Activated CD4-positive, alpha-beta T cell treated with anti-CD3 and anti-CD28 coated beads for 1 hour (primary cell): ENCODE measurements at places on chromosomes 6 and 20.
A peak's percentile ranks its signal among the peaks of the same experiment; 100 is the strongest.

DNA sequence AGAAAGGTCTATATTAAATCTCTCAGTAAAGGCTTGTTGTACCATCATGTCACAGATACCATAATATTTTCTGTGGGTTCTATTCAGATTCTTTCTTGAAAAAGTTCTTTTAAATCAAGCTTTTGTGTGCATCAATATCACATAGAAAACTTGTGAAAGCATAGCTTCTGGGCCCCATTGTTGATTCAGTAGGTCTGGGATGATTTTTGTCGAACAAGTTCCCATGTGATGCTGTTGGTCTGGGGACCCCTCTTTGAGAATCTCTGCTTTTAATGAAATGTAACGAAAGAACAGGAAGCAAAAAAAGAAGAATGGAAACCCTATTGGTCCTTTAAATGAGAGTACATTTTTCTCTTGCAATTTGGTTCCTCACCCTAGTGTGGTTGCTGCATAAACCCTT, 597.7 kb upstream of the CITED2 start:
- no peak for DNase-seq

DNA sequence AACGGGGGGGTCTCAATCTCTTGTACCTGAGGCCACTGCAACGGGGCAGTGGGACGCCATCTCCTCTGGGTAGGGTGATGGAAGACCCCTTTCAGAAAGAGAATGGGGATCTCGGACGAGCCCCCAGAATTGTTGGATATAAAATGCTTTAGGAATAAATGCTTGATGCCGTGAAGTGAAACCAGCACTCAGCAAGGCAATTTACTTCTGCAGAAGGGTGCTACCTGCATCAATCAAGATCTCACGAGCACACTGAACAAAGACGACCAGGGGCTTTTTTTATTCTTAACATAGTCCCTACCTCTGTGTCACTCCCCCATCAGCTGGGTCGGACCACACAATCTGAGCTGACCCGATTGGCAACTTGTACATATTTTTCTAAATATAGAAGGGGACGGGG, 203.6 kb upstream of the TBX18 start:
- no peak for DNase-seq

DNA sequence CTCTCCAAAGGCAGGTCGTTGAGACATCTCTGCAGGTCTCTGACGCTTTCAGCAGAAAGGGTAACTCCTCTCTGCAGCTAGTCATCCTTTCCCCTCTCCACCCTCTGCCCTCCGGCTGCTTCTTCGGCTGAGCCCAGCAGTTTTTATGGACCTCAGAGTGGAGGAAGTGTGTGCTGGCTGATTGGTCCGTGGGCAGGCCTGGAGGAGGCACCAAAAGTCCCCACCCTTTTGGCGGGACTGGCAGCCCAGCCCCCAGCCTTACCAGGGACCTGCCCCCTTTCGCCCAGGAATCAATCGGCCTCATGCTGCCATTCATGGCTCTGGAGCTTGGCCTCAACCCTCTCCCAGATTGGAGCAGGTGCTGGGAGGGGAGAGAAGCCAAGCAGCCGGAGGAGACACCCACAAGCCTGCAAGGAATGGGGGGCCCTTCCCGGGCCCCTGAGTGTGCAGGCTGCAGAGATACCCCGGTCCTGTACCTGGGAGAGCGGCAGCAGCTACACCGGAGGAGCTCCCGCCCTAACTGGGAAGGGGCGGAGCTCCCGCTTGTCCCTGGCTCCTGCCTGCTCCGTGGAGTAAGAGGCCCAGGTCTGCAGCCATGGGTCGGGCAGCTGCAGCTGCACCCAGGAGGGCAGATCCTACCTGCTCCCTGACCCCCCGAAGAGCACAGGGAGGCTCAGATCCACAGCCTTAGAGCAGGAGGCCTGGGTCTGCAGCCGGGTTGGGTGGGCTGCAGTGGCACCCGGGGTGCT, 170.3 kb upstream of the SOX4 start:
- no peak for DNase-seq

- no peak for DNase-seq
These were observed 278.6 kb downstream of the TBC1D7 start for GRCh38 chr6:13049666-13050254.

- no peak for DNase-seq
These were observed 87.0 kb downstream of the ZMYND8 start for GRCh38 chr20:47269309-47270165.

DNA sequence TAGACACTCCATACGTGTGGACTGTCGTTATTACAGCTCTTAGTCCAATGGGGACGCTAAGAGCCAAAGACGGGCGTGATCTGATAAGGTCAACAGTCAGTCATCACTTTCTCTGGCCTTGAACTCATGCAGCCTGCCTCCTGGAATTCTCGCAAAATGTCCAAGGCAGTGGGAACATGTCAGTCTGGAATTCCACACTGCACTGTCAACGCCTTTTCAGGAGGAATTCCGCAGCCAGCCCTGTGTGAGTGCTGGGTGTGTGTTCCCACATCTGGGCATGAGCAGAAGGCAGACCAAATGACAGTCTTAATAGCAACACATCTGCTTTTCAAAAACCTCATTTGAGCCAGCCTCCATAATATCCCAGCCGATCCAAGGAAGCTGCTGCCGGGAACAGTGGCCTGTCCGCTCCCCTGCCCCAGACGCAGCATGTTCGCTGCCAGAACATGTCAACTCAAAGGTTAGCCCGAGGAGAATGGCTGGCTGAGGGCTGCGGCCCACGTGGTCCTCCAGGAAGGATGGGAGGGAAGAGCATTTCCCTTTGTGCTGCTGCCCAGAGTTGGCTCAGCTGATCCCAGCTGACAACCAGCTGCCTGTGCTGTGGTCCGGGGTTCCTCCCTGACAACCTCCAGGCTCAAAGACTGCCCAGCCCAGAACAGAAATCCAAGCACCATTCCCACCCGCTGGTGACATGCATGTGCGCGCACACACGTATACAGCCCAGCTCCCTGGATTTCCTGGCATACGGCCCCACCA, 103.1 kb downstream of the SULF2 start:
- DNase-seq, result no peak

DNA sequence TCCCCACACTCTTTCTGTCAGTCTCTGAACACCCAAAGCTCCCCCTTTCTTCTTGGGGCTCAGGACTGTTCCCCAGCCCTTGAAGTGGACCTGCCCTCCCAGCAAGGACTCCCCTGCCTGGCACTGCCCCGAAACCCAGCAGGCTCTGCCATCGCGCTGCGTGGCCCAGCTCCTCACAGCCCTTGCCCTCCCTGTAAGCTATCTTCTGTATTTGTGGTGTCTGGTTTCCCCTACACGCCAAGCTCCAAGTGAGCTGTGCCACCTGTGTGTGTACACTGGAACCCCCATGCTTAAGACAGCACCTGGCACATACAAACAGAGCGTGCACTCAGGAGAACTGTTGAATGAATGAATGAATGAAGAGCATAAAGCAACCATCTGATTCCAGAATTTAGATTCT, 57.7 kb downstream of the TMEM242 start:
- no peak for DNase-seq

GRCh38 chr20:48131581-48131980, 346.3 kb upstream of the SULF2 start:
- no peak for DNase-seq

- no peak for DNase-seq
These were observed 493.1 kb upstream of the MAP3K7 start for GRCh38 chr6:91079969-91080368.

DNA sequence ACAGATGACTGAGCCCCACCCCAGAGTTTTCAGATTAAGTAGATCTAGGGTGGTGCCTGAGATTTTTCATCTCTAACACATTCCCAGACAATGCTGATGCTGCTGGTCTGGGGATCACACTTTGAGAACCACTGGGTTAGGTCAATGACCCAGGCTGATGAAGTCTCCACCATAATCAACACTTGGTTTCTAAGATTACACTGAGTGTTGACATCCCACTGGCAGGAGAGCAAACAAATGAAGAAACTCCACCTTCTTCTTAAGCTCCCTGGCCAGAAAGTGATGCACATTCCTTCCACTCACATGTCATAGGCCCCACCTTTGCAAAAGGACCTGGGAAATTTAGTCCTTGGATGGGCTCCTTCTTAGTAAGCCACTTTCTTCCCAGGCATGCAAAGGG, 53.1 kb downstream of the MAFB start:
- DNase-seq, result no peak

DNA sequence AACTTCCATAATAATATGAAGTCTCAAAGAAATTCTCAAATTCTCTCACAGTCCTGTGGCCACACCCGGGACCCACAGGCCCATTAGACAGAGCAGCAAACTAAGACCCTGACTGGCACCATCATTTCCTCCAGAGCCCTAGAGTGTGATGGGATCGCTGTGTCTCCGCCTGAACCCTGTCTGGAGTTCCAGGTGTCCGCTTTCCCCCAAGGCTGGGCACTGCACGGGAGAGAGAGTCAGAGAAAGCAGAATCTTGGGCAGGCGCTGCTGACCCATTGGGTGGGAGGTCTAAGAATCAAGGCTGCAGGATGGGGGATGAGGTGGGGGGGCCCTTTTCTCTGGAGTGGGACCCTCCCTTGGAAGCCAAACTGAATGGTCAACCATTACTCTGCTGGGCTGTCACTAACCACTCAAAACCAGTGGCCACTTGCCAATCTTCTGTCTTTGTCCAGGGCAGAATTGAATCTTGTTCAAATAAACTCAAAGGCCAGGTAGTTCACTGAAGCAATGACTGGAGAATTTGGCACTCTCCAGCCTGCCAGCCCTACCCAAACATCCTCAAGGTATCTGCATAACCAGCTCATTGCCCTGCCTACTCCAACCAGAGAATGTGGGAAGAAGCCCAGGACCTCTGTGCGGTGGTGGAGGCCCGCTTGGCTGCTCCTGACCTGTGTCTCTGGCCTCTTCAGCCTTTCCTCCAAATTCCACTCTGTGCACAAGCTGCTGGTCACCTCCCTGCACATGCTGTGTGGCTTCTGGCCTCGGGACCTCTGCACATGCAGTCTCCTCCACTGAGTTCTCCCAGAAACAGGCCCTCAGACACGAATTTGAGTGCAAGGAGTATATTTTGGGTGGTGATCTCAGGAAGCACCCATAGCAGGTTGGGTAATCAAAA, 141.1 kb downstream of the CEBPB start:
- DNase-seq, result no peak

DNA sequence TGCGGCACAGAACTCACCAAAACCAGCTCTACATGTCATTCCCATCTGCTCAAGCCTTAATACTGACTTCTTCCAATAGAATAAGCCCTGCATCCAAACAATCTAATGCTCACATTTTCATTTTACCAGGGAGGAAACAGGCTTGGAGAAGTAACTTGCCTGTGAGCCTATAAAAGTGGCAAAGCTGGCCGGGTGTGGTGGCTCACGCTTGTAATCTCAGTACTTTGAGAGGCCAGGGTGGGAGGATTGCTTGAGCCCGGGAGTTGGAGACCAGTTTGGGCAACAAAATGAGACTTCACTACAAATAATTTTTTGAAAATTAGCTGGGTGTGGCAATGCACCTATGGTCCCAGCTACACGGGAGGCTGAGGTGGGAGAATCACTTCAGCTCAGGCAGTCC, 133.7 kb downstream of the LY86 start:
- DNase-seq, result no peak

- DNase-seq, result no peak
These were observed 754.1 kb upstream of the FLRT3 start for GRCh38 chr20:15091421-15092037.

DNA sequence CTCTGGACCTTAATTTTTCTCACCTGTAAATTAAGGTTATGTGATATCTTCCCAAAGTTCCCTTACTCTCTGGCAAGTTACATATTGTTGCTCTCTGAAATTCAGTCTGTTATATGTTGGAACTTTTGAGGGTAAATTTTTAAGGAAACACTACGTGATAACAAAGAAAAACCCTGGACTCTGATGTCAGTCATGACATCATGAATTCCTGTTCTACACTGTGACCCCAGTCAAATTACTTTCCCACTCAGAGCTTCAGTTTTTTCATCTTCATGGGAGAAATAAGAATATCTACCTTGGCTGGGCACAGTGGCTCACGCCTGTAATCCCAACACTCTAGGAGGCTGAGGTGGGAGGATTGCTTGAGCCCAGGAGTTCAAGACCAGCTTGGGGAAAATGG, 164.6 kb upstream of the RALGAPA2 start:
- DNase-seq, result no peak

GRCh38 chr6:49333345-49334125, 129.5 kb downstream of the MMUT start:
- DNase-seq, result no peak

- no peak for DNase-seq
These were observed 28.7 kb downstream of the DNAJC5 start for GRCh38 chr20:63923651-63924050.

- DNase-seq, result no peak
These were observed 4.0 kb downstream of the QKI start for GRCh38 chr6:163418311-163419029.

DNA sequence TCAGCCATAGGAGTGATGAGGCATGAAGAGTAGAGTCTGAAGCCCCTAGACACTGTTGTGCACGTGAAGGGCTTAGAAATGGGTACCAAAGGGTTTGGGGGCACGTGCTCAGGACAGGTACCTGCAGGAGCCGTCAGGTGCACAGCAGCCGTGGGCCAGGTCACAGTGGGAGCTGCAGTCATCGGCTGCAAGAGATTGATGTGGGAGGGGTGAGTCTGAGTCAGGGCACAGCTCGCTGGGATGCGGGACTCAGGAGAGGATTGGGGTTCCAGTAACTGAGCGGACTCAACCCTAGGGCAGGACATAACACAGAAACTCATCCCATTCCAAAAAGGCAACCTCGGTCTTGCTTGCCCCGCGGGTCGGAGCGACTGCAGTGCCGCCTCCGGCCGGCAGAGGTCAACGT, 1.1 kb downstream of the DLK2 start:
- DNase-seq, result peak; percentile 48

GRCh38 chr20:53579266-53579580, 14.4 kb downstream of the ZNF217 start:
- DNase-seq, result no peak

DNA sequence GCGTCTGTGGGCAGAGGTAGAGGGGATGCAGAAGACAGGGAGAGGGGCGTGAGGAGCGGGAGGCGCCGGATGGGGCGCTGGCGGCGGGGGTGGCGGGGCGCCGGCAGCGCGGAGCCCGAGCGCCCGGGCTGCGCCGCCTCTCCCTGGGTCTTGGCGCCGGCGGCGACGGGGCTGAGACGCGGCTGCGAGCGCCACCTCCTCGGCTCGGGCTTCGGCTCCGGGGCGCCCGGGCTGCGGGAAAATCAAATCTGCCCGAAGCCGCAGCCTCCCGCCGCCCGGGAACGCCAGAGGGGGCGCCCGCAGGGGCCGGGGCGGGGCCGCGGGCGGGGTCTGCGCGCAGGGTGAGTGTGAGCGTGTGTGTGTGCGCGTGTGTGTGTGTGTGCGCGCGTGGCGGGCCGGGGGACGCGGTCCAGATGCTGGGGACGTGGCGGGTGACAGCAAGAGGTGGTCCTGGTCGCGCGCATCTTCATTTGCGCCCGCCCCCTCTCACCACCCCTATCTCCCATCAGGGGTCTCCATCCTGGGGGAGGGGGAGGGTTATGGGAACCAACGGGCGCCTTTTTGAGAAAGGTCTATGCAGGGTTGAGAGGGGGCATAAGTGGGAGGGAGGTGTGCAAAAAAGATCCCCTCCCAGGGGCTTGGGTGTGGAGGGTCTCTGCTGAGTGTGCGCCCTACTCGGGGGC, 646 bp upstream of the CPNE5 start:
- peak; percentile 19 for DNase-seq

GRCh38 chr6:148657048-148657447, 89.8 kb upstream of the UST start:
- DNase-seq, result no peak

- DNase-seq, result no peak
These were observed 51.1 kb downstream of the ARID1B start for GRCh38 chr6:156828280-156828703.

- DNase-seq, result no peak
These were observed 54.9 kb downstream of the TCP11 start for GRCh38 chr6:35086282-35086632.

- no peak for DNase-seq
These were observed 108.4 kb upstream of the INSM1 start for GRCh38 chr20:20259533-20259932.
